ENCODE measurements at places on chromosomes 5 and 9.
A peak's percentile ranks its signal among the peaks of the same experiment; 100 is the strongest.

DNA sequence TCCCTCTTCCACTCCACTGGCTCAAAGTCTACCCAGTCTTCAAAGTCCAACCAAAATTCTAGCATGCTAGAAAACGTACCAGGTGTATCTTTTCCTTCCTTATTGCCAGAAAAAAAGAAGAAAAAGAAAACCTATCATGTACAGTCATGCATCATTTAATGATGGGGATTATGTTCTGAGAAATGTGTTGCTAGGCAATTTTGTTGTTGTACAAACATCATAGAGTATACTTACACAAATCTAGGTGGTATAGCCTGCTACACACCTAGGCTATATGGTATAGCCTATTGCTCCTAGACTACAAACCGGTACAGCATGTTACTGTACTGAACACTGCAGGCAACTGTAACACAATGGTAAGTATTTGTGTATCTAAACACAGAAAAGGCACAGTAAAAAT lies 104.8 kb downstream of the SREK1 start:
- peak; percentile 9 for DNase-seq

GRCh38 chr5:62708481-62709325 lies 130.1 kb downstream of the LRRC70 start:
- peak; percentile 10 for DNase-seq

GRCh38 chr9:133792721-133793470 lies 54.7 kb upstream of the SARDH start:
- DNase-seq = peak; percentile 83

DNA sequence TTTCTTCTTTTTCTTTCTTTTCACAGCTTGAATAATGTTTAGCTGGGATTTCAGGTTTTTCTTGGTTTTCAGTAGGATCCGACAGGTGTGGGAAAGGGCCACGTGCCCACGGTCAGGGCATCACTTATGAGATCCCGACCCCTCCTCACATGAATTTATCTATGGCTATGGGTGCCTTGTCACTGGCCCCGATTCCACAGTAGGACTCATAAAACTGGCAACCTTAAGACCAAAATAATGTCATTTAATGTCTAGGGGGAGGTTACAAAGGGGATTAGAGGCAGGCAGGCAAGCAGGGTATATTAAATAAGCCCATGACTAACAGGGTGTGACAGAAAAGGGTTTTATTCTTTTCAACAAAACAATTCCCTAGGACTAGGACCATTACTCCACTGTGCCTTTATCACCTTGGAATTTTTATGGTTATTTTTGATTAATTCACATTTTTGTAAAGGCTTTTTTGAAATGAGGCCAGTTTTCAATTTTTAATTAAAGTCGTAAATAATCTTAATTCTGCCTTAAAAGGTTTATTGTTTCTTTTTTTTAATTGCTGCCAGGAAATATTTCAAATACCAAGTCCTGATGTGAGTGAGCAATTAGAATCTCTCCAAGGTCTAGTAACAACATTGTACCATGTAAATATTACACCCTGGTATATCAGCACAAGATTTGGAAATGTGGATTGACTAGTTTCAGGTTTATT lies 370.4 kb downstream of the GLIS3 start:
- no peak for DNase-seq

- DNase-seq = no peak
These were observed 481.9 kb downstream of the ZNF608 start for GRCh38 chr5:124264499-124264898.

DNA sequence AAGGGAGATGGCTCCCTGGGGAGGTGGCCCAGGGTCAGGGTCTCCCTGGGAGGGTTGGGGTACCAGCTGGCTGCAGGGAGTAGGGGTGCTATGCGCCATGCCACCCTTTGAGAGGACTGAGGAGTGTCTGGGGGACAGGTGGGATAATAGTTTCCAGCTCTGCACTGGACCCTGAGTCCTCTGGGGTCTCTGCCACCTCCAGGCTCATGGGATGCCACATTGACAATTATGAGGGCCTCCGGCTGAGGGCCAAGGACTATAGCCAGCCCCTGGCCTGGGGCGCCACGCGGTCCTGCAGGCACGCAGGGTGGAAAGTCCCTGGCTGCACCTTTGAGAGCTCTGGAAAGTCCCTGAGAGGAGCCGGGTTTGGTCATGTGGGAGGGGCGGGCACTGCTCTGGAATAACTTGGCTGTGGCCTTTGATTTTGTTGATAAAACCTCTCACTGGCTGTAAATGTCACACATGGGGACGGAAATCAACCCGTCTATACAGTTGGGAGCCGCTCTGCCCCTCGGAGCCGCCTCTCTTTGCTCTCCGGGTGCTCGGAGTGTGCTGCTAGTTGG lies 16.0 kb downstream of the TRAF2 start:
- peak; percentile 47 for DNase-seq

GRCh38 chr5:38557308-38557710 lies 863 bp upstream of the LIFR start:
- DNase-seq = no peak

- no peak for DNase-seq
These were observed 573.9 kb downstream of the ZNF608 start for GRCh38 chr5:124172389-124173003.

DNA sequence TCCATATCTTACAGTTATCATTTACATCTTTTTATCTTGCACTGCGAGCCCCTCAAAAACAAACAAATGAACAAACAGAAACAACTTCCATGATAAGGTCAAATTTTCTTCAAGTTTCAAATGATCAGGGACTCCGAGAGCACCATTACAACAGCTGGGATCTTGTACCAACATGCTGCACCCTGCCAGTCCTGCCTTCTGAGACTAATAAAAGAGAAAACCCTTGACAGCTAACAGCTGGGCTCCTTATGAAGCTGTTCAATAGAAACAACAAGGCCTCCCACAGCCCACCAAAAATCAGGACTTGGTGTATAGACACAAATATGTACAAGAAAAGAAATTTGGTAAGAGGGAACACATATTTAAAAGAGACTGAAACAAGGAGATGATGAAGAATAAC lies 985.3 kb upstream of the DMAC1 start:
- peak; percentile 68 for DNase-seq

GRCh38 chr5:77262697-77263096 lies 52.2 kb downstream of the PDE8B start:
- no peak for DNase-seq

GRCh38 chr9:76810377-76810957 lies 46.2 kb downstream of the PCA3 start:
- DNase-seq = peak; percentile 72

- no peak for DNase-seq
These were observed 193.6 kb downstream of the DRD1 start for GRCh38 chr5:175250426-175250825.

- DNase-seq = peak; percentile 72
These were observed 126.4 kb upstream of the COL5A1 start for GRCh38 chr9:134515026-134515821.
